NCI-H1436 treated with DMSO at 0.1 percent for 48 hours (cell line): ENCODE measurements at places on chromosomes 1 and 21.

DNA sequence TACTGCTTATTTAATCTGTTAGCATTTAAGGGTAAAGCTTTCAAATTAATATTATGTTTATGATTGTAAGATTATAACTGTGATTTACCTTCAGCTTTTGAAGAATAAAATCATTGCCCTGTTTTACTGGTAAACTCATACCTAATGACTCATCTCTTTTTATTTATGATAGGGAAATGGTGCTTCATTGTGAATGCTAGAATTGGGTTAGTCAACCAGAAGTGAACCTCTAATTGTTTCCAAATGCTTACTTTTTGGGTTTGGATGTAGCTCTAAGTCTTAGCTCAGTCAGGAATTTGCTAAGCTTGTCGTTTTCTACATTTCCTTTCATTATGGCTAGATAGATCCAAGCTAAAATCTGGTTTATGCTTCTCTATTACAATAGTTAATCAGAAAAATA, 59.4 kb downstream of the SLC30A7 start:
- DNase-seq, result no peak

DNA sequence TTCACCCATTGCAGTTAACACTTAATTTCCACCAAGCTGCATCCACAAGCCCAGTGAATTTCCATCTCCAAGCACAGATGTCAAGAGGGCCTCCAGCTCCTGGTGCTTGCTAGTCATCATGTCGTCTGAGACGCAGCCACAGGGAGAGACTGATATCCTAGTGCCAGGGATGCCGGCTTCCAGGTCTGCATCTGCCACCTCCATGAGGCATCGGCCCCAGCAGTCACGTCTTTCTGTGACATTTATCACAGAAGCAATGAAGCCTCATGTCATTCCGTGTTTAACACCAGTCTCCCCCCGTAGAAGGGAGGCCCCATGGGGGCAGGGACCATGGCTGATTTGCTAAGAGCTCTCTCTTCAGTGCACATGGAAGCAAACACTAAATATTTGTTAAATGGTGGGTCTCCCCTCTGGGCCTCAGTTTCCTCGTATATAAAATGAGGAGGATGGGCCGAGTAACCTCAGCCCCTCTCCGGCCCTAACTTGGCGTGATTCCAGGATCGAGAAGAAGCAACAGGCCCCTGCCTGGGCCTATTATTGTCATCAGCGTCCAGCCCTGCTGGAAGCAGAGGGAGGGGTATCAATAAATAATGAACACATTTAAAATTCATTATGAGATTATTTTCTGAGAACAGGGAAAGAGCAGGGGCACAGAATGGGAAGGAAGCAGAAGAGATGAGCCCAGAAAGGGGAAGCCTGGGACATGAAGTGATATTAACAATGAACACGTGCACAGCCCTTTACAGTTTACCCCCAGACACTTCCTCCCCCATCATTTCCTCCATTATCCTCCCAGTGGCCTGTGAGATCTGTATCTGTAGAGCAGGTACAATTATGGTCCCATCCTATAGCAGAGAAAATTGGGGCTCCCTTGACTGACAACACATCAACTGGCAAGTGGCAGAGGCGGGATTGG, 837 bp upstream of the C1QB start:
- no peak for DNase-seq

DNA sequence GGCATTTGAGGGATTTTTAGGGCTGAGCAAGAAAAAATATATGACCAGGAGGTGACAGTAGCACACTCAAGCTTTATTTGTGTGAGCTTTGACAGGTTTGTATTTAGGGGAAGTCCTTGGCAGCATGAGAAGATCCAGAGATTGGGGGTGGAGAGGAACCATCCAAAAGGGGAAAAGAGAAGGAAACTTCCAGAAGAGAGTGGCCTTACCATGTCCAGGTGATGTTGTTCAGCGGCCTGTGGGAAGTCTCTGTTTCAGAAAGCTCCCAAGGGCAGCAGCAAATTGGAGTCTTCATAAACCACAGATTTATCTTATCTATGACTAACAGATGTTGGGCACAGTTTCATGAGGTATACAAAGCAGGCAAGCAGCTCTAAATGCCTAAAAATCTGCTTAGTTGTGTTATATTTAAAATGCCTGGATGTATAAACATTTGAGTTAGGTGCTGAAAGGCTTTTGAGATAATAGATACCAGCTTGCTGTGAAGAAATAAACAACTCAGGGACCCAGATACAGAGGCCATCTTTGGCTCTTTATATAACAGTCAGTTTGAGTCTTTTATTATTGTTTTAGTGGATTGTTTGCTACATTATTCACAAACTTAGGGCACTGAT, 21.2 kb upstream of the ADAR start:
- no peak for DNase-seq

DNA sequence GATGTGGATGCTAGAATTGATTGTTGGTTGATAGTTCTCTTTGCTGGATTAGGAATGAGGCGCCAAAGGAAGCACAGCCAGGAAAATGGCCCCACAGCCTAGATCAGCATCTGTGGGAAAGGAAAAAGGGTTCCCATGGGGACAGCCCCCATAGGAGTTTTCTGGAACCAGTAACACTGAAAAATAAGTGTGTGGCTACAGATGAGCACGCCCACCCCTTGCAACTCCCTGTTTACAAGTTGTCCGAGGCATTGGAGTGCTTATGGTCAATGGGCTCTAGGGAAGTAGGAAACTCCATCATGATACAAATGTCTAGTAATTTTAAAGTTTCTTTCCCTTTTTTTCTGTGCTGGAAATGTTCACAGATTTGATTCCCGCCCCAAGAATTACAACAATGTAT, 23.8 kb upstream of the UBE2U start:
- no peak for DNase-seq
